Panc1 (cell line): ENCODE measurements at places on chromosomes 2 and 18. TPM values are rescaled to one million over a fixed set of nuclear protein-coding genes. Genes with fewer than 3 reads are reported as not detected.
A peak's percentile ranks its signal among the peaks of the same experiment; 100 is the strongest.

Gene SERPINB11
- total RNA-seq, result not detected

Gene CXCR1
- total RNA-seq, result not detected

GRCh38 chr2:8285081-8285480, 396.8 kb upstream of the ID2 start:
- no peak overlapping the region for H3K27ac ChIP-seq
- H3K4me1 ChIP-seq, result no peaks in the 10 kb centered on the region
- no peak for DNase-seq
- H3K4me3 ChIP-seq, result no peak overlapping the region
- H3K36me3 ChIP-seq, result no peaks in the 10 kb centered on the region

GRCh38 chr2:100615471-100615870, 52.7 kb downstream of the PDCL3 start:
- no peaks in the 10 kb centered on the region for H3K27me3 ChIP-seq
- no peaks in the 10 kb centered on the region for H3K4me1 ChIP-seq
- no peaks in the 10 kb centered on the region for H3K36me3 ChIP-seq
- DNase-seq, result no peak
- H3K4me3 ChIP-seq, result no peak overlapping the region

DNA sequence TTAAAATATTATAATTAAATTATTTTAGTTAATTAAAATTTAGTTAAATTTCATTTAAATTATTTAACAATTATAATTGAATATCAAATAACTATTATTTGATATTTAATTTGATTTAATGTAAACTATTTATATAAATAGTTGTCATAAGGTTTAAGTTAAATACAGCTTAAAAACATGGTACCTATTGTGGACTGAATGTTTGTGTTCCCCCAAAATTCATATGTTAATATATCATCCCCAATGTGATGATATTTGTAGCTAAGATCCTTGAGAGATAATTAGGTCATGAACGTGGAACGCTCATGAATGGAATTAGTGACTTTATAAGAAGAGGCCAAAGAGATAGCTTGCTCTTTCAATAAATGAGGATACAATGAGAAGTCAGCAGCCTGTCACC, 505.7 kb upstream of the LRATD1 start:
- no peaks in the 10 kb centered on the region for H3K27me3 ChIP-seq
- H3K27ac ChIP-seq, result no peak overlapping the region
- DNase-seq, result no peak
- no peak overlapping the region for H3K4me3 ChIP-seq
- no peaks in the 10 kb centered on the region for H3K4me1 ChIP-seq
- no peaks in the 10 kb centered on the region for H3K36me3 ChIP-seq

DNA sequence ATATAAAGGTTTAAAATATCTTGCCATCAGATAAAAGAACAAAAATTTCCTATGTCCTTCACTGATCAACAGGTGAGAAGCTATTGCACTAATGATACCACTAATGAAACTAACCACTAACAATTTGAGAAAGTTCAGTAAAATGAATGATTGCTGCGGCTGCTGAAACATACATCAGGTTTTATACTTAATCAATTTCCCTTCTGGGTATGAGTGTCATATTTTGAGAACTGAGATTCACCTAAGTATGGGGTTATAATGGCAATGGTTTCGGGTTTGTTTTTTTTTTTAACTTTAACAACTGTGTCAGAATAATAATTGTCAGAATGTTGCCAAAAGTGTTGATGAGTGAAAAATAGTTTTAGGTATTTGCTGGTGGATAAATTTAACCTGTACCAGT, 151.3 kb upstream of the SLC39A10 start:
- no peaks in the 10 kb centered on the region for H3K27me3 ChIP-seq
- H3K36me3 ChIP-seq, result no peaks in the 10 kb centered on the region
- DNase-seq, result no peak
- no peaks in the 10 kb centered on the region for H3K4me1 ChIP-seq
- no peak overlapping the region for H3K4me3 ChIP-seq
- H3K27ac ChIP-seq, result no peak overlapping the region

DNA sequence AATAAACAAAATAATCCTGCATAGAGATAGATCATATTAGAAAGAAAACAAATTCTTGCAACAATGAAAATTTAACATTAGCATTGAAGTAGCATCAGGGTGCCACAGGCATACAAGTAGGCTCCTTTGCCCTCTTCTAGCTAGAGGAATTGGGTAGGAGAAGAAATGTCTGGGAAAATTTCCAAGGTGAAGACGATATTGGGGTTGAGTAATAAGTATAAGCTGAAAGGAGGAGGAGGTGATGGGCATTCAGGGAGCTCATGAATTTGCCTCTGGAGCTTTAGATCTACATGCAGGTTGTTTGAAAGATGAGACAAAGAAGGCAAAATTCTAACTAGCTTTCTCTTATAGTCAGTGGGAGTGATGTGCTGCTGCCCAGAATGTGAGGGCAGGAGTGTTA, 504.9 kb downstream of the CCDC85A start:
- no peak overlapping the region for H3K27ac ChIP-seq
- DNase-seq, result no peak
- no peaks in the 10 kb centered on the region for H3K4me1 ChIP-seq
- H3K27me3 ChIP-seq, result no peaks in the 10 kb centered on the region
- H3K4me3 ChIP-seq, result no peak overlapping the region
- H3K36me3 ChIP-seq, result no peaks in the 10 kb centered on the region

- H3K27me3 ChIP-seq, result no peaks in the 10 kb centered on the region
- DNase-seq, result no peak
- H3K4me1 ChIP-seq, result no peaks in the 10 kb centered on the region
- no peak overlapping the region for H3K27ac ChIP-seq
- H3K4me3 ChIP-seq, result no peak overlapping the region
- no peaks in the 10 kb centered on the region for H3K36me3 ChIP-seq
Measured at GRCh38 chr18:55605733-55606338, 17.8 kb upstream of the TCF4 start.

DNA sequence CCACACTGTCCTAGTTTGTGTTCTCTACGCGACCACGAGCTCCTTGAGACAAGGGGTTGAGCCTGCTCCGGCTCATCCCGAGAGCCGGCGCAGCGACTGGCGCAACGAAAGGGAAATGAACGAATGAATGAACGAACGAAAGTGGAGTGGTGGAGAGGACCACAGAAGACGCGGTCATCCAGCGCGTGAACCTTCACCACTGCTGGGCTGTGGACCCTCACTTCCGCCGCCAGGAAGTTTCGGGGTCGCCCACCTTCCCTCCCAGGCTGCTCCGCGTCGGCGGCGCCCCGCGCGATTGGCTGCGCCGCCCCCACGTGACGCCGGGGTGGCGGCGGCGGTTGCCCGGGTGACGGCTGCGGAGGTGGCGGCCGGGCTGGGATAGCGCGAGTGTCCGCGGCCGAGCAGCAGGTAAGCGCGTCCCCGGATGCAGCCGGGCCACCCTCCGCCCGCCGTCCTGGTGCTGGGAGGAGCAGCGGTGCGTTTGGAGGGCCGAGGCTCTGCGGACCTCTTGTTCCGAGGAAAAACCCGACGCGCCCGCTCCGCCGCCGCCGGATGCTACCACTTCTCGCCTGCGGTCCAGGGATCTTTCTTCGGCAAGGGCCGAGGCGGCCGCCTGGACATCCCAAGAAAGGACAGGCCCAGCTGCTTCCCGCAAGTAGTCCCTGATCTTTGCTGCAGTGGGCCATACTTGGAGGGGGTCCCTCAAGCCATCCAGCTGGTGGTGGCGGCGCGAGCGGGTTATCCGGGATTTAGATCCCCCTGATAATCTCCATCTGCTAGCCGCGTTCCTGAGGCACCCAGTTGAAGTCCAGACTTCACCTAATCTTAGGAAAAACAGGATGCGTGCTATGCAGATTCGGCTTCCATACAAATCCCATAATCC, at the start of gene ARMC9:
ARMC9 (plus strand) TSS at position 341 of the 883 bp plus-strand sequence. CDS start 7,608 bp downstream, outside the sequence.
- H3K27me3 ChIP-seq, result no peaks in the 10 kb centered on the region
- peak within 1 kb of the TSS; percentile 93 for H3K27ac ChIP-seq
- H3K36me3 ChIP-seq, result no peaks in the 10 kb centered on the region
